ENCODE measurements at places on chromosomes 13 and 19. TPM values are rescaled to one million over a fixed set of nuclear protein-coding genes. Genes with fewer than 3 reads are reported as not detected.

The ADAMTS10 gene
- total RNA-seq = 32.6 TPM

GRCh38 chr19:51016798-51017683 lies 2.5 kb downstream of the KLK10 start:
- DNase-seq = no peak

DNA sequence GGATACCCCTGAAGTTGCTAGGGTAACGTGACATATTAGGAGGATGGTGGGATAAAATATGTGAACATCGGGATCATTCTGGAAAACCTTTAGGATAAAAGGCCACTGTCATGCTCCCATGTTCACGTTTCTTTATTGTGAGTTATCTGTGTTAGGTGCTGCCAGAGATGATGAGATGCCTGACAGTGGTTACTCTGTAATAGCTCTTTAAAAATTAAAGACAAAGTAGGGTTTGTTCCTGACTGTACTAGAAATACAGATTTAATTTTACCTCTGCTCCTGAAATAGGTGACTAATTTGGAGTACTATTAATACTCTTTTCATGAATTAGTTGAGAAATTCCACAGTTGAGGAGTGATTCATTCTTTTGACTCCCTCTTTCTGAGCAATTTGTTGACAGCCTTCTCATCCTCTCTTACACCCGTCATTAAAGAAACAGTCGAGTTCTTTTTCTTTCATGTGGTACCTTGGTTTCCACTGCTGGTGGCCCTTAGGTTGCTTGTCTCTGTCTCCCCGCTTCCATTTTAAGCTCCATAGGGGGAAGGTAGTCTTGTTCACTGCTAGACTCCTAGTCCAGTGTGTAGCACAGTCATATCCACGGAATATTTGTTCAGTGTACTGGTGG lies 28.4 kb downstream of the SAE1 start:
- DNase-seq = no peak

The ZNF221 gene
- total RNA-seq = 6.8 TPM

GRCh38 chr19:13301627-13302334 lies 151.6 kb downstream of the IER2 start:
- no peak for DNase-seq

- no peak for DNase-seq
Measured at GRCh38 chr13:109968876-109969577, 182.6 kb upstream of the IRS2 start.

The C13orf42 gene
- not detected for total RNA-seq

The SCN1B gene
- 5.7 TPM for total RNA-seq

The CGB2 gene
- not detected for total RNA-seq

The LILRA6 gene
- 2.2 TPM for total RNA-seq

GRCh38 chr13:99926014-99926731 lies 45.4 kb downstream of the ZIC5 start:
- DNase-seq = no peak

- no peak for DNase-seq
Measured at GRCh38 chr13:25295701-25296100, 5.7 kb upstream of the NUP58 start.

DNA sequence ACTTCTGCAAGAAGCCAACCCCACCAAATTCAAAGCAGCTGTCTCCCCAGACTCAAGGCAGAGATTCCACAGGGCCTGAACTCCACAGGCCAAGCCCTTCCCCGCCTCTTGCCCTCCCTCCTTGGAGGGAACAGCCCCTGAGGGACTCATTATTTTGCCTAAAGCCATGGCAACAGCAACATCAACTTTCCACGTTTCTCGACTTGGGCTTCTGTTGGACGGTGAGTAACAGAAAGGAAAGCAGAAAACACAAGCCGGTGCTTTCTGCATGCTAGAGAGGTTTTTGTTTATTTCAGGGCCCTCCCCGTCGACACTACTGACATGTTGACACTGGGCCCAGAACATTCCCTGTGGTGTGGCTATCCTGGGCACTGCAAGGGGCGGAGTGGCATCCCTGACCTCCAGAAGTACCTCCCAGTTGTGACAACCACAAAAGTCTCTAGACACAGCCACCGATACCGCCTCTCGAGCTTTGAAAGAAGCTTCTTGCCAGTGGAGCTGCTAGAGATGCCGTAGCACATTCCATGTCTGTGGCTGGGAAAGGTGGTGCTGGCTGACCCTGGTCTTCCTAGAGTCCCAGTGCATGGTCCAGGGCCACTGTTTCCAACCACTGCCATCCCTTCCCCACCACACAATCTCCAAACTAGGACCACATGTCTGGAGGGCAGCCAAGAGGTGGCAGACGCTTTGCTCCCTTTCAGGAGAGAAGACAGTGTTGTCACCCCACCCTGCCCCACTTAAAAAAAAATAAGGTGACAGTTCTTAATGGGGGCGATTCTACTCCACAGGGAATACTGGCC lies 12.8 kb downstream of the CAPS start:
- DNase-seq = peak; percentile 90

DNA sequence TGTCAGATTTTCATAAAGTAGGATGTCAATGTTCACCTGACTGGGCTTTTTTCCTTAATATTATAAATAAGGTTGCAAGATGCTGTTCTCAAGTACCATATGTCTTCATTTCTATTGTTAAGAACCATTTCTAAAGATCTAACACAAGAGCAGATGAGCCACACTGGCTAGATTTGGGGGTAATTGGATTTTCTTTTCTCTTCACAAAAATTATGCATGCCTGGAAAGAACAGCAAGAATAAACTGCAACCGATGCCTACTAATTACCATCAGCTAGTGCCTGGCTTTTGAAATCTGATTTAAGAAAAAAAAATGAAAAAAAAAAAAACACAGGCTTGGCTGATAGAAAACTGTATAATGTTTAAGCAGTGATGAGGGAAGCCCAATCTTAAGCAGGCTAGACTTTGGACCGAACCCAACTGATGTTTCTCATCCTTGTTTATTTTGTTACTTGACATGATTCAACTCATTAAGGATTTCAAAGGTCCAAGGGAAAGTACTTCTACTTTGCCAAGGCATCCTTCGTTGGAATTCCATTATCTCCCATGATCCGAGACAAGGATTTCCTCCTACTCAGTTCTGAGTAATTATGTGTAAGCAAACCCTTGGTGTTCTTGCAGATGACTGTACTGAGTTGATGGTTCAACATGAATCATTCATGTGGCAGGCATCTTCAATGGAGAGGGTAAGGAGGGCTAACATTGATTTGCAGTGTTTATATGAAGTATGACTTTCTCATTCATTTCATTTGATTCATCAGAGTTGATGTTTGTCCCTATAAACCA lies 300.5 kb downstream of the SPRY2 start:
- DNase-seq = no peak

GRCh38 chr19:37929355-37929923 lies 22.4 kb downstream of the SIPA1L3 start:
- no peak for DNase-seq

GRCh38 chr13:102197193-102197592 lies 204.7 kb downstream of the FGF14 start:
- DNase-seq = no peak

DNA sequence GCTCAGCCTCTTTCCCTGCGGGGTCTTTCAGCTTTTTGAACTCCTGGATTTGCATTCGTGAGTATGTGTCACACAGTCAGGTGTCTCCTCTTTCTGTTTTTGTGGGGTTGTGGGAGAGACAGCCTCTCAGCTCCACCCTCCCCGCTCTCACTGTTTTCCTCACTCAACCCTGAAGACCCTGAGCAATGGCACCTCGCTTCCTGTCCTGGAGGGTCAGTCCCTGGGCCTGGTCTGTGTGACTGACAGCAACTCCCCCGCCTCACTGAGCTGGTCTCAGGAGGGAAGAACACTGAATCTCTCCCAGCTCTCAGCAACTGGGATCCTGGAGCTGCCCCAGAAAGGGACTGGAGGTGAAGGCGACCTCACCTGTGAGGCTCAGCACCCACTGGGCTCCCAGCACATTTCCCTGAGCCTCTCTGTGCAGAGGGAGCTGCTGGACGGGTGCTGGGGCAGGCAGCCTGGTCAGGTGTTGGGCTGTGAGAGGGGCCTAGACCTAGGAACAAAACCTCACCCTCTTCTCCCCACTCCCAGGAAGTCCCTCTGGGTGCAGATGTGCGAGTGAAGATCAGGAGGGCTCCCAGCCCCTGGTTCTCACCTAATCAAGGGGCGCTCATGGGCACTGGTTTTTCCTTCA lies 4.2 kb upstream of the SIGLEC7 start:
- no peak for DNase-seq

The IRGC gene
- not detected for total RNA-seq

The TINCR gene
- total RNA-seq = not detected

DNA sequence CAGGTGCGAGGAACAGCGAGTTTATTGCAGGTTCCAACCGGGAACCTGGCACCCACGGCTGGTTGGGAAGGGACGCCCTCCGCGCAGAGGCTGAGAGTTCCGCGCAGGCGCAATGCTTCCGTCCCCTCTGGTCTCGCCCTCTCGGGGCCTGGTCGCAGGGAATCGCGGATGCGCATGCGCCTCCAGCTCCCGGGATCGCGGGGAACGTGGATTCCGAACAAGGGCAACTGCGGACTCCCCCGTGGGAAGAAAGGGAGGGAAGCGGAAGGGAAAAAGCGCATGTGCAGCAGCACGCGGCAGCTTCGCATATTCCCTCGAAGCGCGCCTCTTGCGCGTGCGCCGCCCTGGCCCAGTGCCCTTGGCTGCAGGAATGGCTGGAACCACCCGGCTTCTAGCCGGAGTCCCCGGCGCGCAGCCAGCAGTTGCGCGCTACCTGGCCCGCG lies 1.1 kb downstream of the TSSK6 start:
- peak; percentile 95 for DNase-seq

GRCh38 chr19:19217099-19217498 lies 5.3 kb downstream of the NCAN start:
- no peak for DNase-seq

DNA sequence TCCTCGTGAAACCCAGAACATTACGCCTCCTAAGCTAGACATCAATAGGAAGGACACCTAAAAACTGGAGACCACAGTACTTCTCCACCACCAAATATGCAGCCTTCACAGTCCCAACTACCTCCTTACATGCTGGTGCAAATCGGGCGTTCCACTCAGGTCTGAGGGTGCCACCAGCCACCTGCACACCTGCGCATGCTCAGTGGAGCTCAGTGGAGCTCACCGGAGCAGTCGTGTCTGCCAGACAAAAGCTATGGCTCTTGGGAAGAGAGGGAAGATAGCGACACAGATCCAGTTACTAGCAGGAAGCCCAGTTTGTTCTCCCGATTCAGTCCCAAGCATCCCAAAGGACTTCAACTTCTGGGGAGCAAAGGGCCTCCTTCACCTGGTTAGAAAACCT lies 237.1 kb downstream of the TSHZ3 start:
- DNase-seq = peak; percentile 27

DNA sequence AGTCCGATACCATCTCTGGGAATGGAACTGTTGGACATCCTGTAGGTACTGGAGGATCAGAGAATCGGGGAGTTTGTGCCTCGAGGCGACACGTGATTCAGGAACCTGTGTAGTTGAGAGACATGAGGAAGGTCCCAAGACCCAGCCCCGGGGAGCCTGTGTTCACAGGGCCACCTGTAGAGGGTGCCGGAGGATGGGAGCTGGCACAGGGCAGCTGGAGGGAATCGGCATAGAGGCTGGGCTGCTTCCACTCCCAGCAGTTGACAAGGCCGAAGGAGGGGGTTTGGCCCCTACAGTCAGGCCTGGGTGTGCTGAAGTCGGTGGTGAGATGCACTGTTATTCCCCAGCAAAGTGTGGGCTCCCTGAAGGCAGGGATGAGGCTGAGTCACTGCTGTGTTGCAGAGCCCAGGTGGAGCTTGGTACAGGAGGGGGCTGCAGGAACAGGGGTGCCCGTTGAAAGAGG lies 2.5 kb upstream of the ISYNA1 start:
- no peak for DNase-seq

DNA sequence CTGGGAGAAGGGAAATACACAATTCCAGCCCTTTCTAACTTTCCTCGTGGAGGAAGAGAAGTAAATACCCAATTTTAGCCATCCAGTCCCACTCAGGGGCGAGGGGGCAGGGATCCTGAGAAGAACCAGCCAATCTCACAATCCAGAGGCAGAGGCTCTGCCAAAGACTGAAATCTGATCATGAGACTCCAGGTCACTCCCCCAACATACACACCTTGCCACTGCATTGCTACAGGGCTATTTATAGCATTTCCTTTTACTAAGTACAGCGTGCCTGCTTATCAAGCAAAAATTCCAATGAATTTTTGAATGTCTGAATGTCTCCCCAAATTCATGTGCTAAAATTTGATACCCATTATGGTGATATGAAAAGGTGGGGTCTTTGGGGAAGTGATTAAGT lies 1687.5 kb downstream of the EFNB2 start:
- DNase-seq = no peak

- no peak for DNase-seq
Measured at GRCh38 chr13:87919956-87920355, 248.8 kb downstream of the SLITRK5 start.

The ZNF681 gene
- 0.71 TPM for total RNA-seq

DNA sequence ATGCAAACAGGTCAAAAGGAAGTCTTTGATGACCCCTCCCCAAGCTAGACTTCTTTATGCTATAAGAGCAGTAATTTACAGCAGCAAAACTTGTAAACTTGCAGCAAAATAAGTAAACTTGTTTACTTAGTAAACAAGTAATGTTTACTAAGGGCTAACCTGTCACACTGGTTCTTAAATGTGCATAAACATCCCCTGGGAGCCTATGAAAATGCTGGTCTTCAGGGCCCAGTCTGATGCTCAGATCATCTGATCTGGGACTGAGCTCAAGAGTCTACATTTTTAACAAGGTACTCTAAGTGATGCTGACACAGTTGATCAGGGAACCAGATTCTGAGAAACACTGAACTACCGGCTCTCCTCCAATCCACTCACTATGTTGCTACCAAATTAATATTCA lies 53.4 kb downstream of the MTMR6 start:
- no peak for DNase-seq

GRCh38 chr19:18875726-18876125 lies 20.2 kb downstream of the CERS1 start:
- no peak for DNase-seq

- DNase-seq = no peak
Measured at GRCh38 chr13:98781905-98782304, 29.4 kb upstream of the SLC15A1 start.

GRCh38 chr13:100527644-100528043 lies 60.9 kb downstream of the GGACT start:
- DNase-seq = no peak

The POLD1 gene
- total RNA-seq = 20.5 TPM

GRCh38 chr13:31069808-31070534 lies 91.7 kb downstream of the HSPH1 start:
- DNase-seq = no peak

The SLC6A16 gene
- total RNA-seq = 3.6 TPM

The CGB3 gene
- not detected for total RNA-seq

DNA sequence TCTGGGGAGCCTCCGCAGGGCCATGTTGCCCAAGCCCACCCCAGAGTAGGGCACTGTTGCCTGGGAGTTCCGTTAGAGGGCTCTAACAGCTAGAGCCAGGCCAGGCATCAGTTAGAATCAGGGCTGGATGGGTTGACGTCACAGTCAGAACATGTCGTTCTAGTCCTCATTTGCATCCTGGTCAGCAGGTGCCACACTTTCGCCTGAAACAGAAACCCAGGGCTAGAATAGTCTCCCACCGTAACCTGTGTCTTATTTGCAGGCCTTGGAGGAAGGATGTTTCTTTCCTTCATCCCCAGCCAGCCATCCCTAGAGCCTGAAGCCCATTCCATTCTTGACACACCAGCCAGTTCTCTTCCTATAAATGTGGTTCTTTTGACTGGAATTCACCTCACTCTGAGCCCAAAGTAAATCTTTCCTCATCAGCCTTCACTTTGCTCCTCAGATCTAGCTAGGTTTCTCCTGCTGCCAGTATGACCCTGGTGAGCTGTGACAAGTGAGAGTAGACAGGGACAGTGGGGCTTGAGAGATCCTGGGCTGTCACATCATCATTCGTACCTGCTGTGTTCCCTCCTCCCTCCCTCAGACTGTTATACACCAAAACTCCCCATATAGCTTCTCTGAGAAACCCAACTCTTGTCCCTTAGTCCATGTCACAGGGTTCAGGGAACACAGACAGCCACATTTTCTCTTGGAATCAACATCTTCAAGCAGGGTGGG lies 12.2 kb upstream of the CCDC97 start:
- DNase-seq = peak; percentile 63

The GPR183 gene
- 31.6 TPM for total RNA-seq

Data from sigmoid colon (tissue), 7 donors.